ENCODE measurements at places on chromosomes 16 and 17. TPM values are rescaled to one million over a fixed set of nuclear protein-coding genes. Genes with fewer than 3 reads are reported as not detected.
A peak's percentile ranks its signal among the peaks of the same experiment; 100 is the strongest.

TOM1L1 gene
- 12.1 TPM for total RNA-seq

GRCh38 chr16:2971985-2972784 lies 3.0 kb downstream of the PAQR4 start:
- DNase-seq: no peak

C1QTNF8 gene
- total RNA-seq: not detected

- peak; percentile 31 for DNase-seq
Observed at GRCh38 chr17:32970281-32970680, 21.4 kb upstream of the SPACA3 start.

DNA sequence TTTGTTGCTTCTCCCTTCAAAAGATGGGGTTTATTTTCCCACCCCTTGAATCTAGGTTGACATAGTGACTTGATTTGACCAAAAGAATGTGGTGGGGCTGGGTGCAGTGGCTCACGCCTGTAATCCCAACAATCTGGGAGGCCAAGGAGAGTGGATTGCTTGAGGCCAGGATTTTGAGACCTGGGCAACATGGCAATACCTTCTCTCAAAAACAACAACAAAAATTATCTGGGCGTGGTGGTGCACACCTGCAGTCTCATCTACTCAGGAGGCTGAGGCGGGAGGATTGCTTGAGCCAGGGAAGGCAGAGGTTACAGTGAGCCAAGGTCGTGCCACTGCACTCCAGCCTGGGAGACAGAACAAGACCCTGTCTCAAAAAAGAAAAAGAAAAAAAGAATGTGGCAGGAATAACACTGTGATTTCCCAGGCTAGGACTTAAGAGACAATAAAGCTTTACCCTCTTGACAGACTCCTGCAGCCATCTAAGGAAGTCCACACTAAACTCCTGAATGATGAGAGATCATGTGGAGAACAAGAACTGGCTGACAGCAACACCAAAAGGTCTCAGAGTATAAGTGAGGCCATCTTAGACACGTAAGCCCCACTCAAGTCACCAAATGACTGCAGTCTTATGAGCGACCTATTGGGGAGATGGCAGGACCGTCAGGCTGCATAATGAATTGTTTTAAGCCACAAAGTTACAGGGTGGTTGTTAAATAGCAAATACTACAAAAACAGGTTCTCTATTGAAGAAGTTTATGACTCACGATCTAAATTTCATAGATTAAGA lies 37.0 kb downstream of the FBXL20 start:
- DNase-seq: no peak
